Astrocyte (in vitro differentiated cells and primary cell): ENCODE measurements at places on chromosomes 1 and 21. TPM values are rescaled to one million over a fixed set of nuclear protein-coding genes. Genes with fewer than 3 reads are reported as not detected.
A peak's percentile ranks its signal among the peaks of the same experiment; 100 is the strongest.

DNA sequence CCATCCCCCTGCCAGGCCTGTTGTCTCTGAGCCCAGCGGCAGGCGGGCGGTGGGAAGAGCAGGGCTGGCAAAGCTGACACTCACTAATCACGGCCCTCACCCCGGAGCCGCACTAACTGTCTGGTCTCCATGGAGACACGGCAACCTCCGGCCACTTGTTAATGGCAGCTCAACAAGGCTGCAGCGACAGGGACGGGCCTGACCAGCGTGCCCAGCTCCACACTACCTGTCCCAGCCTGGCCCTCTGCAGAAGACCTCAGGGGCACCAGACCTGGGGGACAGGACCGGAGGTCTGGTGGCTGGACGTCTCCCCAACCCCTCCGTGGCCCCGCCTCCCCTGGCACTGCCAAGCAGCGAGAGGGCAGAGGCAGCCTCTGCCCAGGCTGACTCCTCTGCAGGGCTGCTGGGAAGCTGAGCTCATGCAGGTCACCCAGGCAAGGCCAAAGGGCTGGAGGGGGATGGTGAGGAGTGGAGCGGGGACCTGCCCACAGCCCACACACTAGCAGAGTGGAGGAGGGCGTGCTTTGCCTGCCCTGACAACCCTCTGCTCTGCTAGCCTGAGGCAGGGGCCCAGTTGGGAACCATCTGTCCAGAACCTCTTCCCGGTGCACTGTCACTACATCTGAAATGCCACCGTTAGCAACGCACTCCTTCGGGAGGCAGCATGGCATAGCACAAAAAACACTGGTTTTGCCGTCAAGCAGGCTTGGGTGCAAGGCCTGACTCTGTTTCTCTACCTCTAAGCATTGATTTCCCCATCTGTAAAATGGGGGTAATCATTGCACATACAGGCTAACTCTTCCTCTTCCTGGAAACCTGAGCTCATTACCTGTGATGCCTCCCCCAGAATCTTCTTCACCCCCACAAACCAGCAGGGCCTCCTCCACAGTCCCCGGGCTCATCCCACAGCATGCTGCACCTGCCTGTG lies 29.6 kb upstream of the WASF2 start:
- no peak for DNase-seq

The GPR37L1 gene
- total RNA-seq = not detected in 2 replicates

DNA sequence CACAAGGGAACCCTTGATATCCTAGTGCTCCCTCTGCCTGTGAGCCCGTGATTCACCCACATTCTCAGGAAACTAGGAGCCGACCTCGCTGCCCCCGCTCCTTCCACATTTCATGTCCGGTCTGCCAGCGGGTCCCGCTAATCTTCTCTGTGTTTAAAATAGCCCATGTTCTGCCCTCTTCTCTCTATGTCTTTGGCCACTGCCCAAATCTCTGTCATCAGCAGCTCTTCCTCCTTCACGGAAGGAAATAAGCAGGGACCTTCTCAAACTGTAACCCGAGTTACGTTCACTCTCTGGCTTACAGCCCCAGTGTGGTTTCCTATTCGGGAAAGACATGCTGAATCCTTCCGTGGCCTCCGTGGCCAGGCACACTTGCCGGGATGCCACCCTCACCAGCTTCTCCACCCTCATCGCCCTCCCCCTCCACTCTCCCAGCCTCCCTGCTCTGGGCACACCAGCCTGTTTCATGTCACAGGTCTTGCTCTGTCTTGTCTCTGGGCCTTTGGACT lies 21.1 kb upstream of the UBXN10 start:
- no peak for DNase-seq

The LRRC71 gene
- total RNA-seq = 0.14 TPM in 1 of 2 replicates, not detected in the other

DNA sequence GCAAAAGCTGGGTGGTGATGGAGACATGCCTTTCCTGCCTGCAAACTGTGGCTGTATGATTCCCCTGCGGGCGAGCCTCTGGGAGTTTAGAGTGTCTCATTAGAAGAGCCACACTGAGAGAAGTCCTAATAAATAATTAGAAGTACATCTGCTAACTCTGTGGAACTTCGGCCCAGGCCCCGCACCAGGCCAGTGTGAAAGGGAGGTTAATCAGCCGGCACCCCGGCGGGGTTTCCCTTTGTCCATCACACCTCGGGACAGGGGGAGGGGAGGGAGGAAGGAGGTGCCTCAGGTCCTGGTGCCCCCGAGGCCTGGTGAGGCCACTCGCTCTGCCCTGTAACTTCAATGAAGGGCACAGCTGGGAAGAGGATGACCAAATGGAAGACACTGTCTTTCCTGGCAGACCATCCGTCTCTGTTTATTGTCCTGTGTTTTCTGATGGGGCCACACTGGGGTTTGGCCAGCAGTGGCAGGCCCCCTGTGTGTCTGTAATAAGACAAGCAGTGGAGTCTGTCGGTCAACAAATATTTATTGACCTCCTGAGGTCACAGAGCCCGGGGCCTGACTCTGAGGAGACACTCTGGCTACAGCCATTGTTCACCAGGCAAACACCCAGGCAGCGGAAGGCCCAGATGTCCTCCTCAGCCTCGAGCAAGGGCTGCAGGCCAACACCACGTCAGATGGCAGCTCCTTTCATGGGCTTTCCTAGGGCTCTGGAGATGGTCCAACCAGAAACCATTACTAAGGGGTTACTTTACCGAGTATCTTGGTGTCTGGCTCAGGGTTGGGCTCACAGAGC lies 267.5 kb upstream of the RAB4A start:
- no peak for DNase-seq

The OR2T29 gene
- not detected in 2 replicates for total RNA-seq

- no peak for DNase-seq
Observed at GRCh38 chr1:96772349-96772748, 50.8 kb downstream of the PTBP2 start.

The TMEM51 gene
- total RNA-seq = 6.9 TPM in 2 replicates

The KCNE1 gene
- total RNA-seq = 0.43 and 0.73 TPM in 2 replicates

GRCh38 chr1:43864111-43865045 lies 69.2 kb upstream of the ARTN start:
- no peak for DNase-seq

DNA sequence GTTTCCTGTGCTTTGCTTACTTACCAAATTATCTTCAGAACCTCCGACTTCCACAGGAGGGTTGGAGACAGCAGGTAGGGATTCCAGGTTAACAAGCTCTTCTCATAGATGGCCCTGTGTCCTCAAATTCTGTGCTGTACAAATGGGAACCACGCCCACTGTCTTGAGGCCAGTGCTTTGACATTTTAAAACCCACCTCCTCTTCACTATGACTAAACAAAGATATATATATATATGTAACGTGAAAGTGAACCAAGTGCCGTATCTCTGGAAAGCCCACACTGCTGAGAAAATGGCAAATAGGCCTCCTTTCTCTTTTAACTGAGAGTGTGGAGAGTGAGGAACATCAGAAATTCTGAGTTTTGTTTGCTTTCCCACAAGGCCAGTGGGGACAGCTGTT lies 99.6 kb downstream of the ZBTB18 start:
- no peak for DNase-seq

GRCh38 chr21:16194095-16194787 lies 464.5 kb downstream of the USP25 start:
- DNase-seq = peak; percentile 91

The OXCT2 gene
- total RNA-seq = 0.24 and 0.36 TPM in 2 replicates

The FMN2 gene
- total RNA-seq = 2.1 and 2.4 TPM in 2 replicates

DNA sequence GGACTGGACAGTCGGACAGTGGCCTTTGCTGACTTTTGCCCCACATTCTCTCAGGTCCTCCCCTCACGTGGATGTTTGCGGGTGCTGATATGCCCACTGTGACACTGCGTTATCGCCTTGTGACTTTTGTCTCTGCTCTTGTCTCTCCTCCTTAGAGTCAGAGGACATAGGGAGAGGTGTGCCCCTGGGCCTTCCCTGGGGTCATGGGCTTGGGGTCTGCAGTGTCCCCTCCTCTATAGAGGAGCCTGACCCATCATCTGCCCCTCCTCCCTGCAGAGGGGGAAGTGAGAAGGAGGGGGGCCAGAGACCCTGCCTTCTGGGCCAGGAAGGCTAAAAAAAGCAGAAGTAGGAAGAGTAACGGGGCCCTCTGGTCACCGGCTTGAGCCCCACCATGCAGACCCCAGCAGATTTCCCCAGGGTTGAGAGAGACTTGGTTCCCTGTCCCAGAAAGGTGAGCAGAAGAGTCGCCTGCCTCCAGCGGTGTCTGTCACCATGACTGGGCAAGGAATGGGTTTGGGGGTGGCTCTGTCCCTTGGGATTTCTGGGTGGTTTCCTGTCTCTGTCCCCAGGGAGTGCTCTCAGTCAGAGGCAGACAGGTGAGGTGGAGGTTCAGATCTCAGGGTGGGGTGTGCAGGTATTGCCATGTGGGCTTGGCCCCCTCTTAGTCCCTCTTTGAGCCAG lies 13.3 kb downstream of the RPS6KA1 start:
- no peak for DNase-seq

- DNase-seq = no peak
Observed at GRCh38 chr1:212982430-212983152, 32.2 kb downstream of the VASH2 start.

DNA sequence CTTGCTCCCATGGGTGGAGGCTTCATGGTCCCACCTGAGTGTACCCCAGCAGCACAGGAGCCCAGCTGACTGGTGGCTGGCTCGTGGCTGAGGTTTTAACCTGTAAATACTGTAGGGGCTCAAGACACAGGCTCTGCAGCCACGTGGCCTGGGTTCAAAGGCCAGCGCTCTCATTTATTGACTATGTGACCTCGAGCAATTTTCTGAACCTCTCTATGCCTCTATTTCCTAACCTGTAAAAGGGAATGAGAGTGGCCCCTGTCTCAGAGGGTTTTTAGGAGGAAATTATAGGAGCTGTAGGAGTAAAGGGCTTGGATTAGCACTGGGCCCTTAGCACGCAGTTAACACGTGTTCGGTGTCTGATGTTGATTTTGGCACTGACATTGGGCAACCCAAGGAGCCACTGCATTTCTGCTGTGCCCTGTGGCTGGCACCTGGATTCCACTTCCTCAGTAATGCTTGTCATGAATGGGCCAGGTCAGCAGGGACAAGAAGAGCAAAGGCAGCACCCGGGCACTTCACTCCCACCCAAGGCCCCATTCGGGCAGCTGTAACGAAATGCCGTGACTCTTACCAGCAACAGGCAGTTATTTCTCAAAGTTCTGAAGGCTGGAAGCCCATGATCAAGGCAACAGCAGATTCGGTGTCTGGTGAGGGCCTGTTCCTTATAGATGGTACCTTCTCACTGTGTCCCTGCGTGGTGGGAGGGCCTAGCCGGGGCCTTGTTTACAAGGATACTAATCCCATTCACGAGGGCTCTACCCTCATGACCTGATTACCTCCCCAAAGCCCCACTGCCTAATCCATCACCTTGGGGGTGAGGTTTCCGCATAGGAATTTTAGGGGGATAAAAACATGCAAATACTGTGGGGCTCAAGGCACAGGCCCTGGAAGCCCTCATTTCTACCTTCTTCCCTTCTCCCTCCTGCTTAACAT lies 25.2 kb downstream of the ARHGEF10L start:
- DNase-seq = no peak

The ZSWIM5 gene
- 0.79 and 1.1 TPM in 2 replicates for total RNA-seq

DNA sequence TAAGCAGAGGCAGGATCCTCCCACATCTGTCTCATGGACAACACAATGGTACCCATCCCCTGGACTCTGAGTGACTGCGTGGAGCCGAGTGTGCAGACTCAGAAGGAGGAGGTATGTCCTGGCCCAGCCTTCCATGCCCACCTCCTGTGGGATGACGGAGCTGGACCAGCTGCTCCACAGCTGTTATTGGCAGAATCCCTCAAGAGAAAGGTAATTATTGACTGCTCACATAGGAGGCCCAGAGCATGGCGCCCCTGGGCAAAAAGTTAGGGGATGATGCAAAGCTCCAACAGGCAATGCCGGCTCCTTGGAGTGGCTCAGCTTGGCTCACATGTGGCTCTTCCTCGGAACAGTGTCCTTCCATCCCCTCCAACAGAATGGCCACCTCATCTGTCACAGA lies 12.2 kb upstream of the ACTRT2 start:
- no peak for DNase-seq

DNA sequence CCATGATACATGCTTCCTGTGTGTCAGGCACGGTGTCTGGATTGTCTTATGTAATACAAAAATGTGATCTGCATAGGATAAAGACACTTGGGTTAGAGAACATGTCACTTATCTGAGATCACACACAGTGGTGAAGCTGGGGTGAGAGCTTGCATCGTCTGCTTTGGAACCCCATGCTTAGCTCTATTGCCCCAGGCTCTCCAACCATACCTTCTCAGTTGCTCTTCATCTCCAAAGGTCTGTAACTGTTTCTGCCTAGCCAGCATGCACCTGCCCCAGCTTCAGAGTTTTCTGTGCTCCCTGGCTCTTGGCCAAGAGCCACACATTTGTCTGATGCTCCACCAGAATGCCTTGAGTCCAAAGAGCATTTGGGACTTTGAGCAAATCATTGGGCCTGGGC lies 93.9 kb upstream of the COG2 start:
- no peak for DNase-seq

The LAMC2 gene
- 8.0 and 13.9 TPM in 2 replicates for total RNA-seq
